Neural crest cell (in vitro differentiated cells): ENCODE measurements at places on chromosomes 1 and 21.

GRCh38 chr1:92367496-92367895 lies 68.6 kb downstream of the RPAP2 start:
- H3K4me3 ChIP-seq = no peak overlapping the region
- H3K27me3 ChIP-seq = no peaks in the 10 kb centered on the region
- peaks cover 7% of the 10 kb centered on the region for H3K36me3 ChIP-seq
- no peaks in the 10 kb centered on the region for H3K4me1 ChIP-seq

GRCh38 chr1:101293461-101294051 lies 56.7 kb downstream of the S1PR1 start:
- no peaks in the 10 kb centered on the region for H3K27me3 ChIP-seq
- no peak overlapping the region for H3K4me3 ChIP-seq
- H3K4me1 ChIP-seq = peaks cover 10% of the 10 kb centered on the region
- no peak for DNase-seq
- H3K27ac ChIP-seq = no peak overlapping the region

DNA sequence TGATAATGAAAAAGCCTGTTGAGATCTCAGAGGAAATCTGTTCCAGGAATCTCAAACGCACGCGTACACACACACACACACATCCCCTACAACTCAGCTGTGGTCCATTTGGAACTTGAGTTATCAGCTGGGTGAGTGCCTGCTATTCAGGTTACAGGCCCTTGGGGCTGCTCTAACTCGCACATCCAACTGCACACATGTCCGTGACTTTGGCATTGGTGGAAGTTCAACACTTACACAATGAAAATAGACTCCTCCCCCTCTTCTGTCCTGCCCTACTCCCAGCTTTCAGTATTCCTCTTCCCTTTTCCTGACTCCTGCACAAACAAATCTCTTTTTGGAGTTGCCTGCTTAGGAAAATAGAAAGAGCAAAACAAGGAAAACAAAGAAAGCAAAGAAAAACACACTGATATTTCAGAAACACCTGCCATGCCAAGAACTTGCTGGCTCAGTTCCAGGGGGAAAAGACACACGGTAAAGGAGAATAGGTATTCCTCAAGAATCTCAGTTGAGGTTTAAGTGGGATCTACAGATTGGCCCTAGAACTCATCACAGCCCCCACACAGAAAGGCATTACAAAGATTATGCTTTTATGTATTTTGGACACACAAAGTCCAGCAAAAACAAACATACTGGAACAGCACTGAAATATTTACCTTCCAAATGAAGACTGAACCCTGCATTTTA lies 140.9 kb downstream of the TGFBR3 start:
- no peak for DNase-seq
- H3K27me3 ChIP-seq = no peaks in the 10 kb centered on the region
- H3K4me3 ChIP-seq = no peak overlapping the region

DNA sequence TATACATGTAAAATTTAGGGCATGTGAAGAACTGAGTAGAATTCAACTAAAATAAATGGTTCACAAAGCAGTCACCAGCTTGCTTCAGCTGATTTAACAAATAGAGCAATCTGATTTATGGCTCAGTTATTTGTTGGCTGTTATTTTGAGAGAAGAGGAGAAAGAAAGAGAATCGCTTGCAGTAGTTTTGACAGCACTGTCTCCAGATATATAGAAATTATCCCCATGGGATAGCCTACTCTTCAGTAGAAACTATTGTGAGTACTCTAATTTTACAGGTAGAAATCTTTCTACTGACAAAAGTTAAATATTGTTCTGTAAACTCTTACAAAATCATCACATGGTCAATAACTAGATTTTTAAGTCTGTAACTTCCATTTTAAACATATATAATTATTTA lies 1098.2 kb downstream of the MRPL39 start:
- no peaks in the 10 kb centered on the region for H3K4me1 ChIP-seq
- H3K4me3 ChIP-seq = no peak overlapping the region
- H3K27me3 ChIP-seq = no peaks in the 10 kb centered on the region
- H3K27ac ChIP-seq = no peak overlapping the region
- DNase-seq = no peak

- H3K27me3 ChIP-seq = no peaks in the 10 kb centered on the region
- DNase-seq = no peak
- H3K4me1 ChIP-seq = peaks cover 57% of the 10 kb centered on the region
- H3K4me3 ChIP-seq = no peak overlapping the region
Observed at GRCh38 chr1:27405074-27405473, 12.7 kb downstream of the GPR3 start.

- no peak overlapping the region for H3K27ac ChIP-seq
- H3K36me3 ChIP-seq = peaks cover 13% of the 10 kb centered on the region
- no peak for DNase-seq
- H3K4me1 ChIP-seq = peaks cover 6% of the 10 kb centered on the region
- peaks cover 6% of the 10 kb centered on the region for H3K27me3 ChIP-seq
- no peak overlapping the region for H3K4me3 ChIP-seq
Observed at GRCh38 chr21:25837533-25838265, 102.9 kb downstream of the GABPA start.

DNA sequence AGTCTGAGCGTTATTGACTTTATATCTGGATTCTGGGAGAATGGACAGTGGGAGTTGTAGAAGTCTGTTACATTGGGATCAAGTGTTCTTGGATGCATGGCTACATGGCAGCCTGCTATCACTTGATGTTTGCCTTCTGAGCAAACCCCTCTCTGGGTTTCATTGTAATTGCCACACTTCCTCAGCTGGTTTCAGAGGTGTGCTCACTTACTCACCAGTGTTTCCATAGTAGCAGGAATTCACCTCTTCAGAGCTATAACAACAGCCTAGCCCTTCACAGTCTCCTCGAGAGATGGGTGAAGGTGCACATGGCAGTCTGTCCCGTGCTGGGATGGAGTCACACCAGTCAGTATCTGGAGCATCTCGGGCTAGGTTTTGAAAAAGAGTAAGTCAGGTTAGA lies 2.6 kb downstream of the ZP4 start:
- H3K4me3 ChIP-seq = no peak overlapping the region
- H3K27ac ChIP-seq = no peak overlapping the region
- no peaks in the 10 kb centered on the region for H3K27me3 ChIP-seq
- DNase-seq = no peak

DNA sequence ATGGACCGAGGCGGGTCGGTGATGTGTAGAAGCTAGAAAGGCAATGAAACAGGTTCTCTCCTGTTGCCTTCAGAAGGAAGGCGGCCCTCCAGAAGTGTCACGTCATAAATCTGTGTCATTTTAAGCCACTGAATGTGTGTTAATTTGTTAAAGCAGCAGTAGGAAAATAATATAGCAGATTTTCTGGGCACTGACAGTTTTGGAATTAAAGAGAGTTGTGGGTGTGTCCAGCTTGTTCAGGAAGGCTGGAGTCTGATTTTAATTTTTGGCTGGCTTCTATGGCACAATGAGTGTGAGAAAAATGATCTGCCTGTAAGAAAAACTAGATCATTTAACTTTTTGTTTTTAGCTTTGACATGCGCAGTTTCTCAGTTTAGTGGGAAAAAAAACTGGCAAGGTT lies 177.3 kb downstream of the EDEM3 start:
- H3K36me3 ChIP-seq = peaks cover 3% of the 10 kb centered on the region
- H3K4me1 ChIP-seq = peaks cover 12% of the 10 kb centered on the region
- no peak overlapping the region for H3K27ac ChIP-seq
- no peak for DNase-seq
- H3K27me3 ChIP-seq = no peaks in the 10 kb centered on the region
- H3K4me3 ChIP-seq = no peak overlapping the region

GRCh38 chr1:207649210-207649753 lies 4.3 kb downstream of the CR1L start:
- H3K27me3 ChIP-seq = peaks cover 6% of the 10 kb centered on the region
- H3K27ac ChIP-seq = no peak overlapping the region
- no peak for DNase-seq
- H3K4me1 ChIP-seq = no peaks in the 10 kb centered on the region
- H3K4me3 ChIP-seq = no peak overlapping the region

DNA sequence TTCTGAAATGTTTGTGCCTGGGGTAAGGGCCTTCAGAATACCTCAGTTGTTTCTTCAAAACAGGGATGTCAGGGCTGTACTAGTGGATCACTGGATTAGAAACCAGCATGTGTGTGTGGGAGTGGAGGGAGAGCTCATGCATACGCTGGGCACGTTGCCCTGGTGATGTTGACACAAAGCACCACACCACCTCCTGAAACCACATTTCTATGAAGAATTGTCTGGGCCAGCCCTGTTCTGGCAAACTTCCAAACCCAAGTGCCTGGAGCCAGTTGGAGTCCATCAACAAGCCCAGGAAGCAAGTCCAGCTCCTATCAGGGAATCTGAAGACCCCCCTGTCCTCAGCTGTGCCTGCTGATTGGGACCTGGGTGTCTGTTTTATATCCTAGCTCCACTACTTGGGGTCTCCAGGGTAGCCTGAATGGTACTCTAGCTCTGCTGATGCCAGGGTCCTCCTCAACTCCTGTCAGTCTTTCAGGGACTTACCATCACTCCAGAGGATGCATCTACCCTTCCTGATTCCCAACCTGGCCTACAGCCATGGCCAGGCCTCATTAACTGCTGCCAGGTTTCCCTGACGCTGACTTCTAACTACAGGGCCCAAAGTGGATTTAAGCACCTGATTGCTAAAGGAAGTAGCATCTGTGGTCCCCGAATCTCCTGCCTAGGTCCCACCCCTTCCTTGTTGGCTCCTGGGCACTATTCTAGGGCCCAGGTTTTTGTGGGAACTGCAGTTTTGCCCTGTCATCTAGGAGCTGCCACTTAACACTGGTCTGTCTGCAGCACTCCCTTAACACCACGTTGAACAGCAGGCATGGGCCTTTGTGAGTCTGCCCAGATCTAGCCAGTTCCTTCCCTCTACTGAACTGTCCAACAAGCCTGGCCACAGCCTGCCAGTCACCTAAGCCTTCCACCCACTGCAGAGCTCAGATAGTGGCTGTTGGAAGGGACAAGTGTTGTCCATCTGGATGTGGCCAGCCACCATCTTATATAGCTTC lies 45.5 kb downstream of the LPAR3 start:
- no peak overlapping the region for H3K4me3 ChIP-seq
- H3K36me3 ChIP-seq = no peaks in the 10 kb centered on the region
- H3K27me3 ChIP-seq = no peaks in the 10 kb centered on the region
- no peak for DNase-seq
- no peaks in the 10 kb centered on the region for H3K4me1 ChIP-seq

GRCh38 chr1:4655674-4656532 lies 1.5 kb downstream of the AJAP1 start:
- peak; percentile 69 for DNase-seq
- no peak overlapping the region for H3K27ac ChIP-seq
- no peaks in the 10 kb centered on the region for H3K36me3 ChIP-seq
- H3K4me3 ChIP-seq = peak overlapping the region; percentile 90
- H3K4me1 ChIP-seq = peaks cover 16% of the 10 kb centered on the region

DNA sequence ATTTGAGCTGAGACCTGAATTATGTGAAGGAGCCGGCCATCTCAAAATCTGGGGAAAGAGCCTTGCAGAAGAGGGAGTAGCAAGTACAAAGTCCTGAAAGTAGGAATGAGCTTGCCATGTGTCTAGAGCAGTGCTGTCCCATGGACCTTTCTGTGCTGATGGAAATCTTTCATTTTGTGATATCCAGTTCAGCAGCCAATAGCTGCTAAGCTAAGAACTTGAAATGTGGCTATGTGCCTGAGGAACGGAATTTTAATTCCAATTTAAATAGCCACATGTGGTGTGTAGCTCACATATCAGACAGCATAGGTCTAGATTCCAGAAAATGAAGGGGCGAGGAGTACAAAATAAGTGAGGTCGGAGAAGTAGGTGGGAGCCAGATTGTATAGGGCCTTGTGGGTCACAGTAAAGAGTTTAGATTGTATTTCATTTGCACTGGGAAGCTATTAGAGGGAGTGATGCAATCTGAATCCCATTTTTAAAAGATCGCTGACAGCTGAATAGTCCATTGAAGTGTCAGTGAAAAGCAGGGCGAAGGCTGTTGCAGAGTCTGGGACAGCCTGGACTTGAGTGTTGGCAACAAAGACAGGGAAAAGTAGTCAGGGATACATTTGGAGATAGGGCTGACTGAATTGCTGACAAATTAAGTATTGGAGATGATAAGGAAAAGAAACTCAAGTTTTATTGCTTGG lies 80.3 kb downstream of the TMEM200B start:
- H3K4me3 ChIP-seq = no peak overlapping the region
- no peaks in the 10 kb centered on the region for H3K27me3 ChIP-seq
- peak overlapping the region; percentile 4 for H3K27ac ChIP-seq
- H3K36me3 ChIP-seq = peaks cover 7% of the 10 kb centered on the region
- H3K4me1 ChIP-seq = peaks cover 11% of the 10 kb centered on the region
- no peak for DNase-seq

DNA sequence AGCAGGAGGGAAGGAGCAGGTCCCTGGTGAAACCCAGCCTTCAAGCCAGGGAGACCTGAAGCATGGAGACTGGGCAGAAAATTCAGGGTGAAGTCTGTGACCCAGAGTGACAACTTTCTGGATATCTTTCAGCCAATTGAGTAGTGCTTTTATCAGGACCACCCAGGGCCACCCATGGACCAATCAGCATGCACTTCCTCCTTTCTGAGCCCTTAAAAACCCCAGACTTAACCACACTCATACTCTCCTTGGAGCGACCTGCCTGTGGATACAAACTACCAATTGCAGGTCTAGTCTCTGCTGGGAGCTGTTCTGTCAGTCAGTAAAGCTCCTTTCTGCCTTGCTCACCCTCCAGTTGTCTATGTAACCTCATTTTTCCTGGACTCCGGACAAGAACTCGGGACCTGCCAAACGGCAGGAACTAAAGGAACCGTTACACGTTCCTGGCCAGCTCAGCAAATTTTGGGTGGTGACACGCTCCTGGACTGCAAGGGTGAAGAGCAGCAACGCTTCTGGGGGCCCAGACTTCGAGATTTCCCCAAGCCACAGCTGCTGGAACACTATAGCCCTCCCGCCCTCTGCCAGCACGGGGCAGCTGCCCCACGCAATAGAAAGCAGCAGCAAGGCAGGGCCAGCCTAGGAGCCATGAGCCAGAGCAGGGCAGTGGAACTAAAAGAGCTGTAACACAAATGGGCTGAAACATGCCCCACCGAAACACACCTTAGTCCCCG lies 1183.4 kb downstream of the AMY1C start:
- peaks cover 3% of the 10 kb centered on the region for H3K36me3 ChIP-seq
- H3K27ac ChIP-seq = no peak overlapping the region
- H3K4me3 ChIP-seq = no peak overlapping the region

DNA sequence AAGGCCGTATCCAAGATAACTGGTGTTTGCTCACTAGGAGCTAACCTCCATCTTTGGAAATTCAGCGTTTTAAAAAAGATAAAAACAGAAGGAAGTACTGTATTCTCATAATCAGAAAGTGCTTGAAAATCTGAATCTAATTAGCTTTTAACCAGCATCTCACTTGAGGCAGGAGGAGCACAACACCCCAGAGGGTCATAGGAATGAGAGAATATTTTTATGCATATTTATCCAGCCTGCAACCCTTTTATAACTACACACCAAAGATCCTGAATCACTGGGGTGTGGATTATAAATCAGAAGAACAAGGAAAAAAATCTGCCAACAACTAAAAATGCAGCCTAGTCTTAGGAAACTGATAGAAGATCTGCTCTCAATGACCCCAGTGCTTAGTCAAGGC lies 68.0 kb upstream of the PTCH2 start:
- no peaks in the 10 kb centered on the region for H3K4me1 ChIP-seq
- no peaks in the 10 kb centered on the region for H3K27me3 ChIP-seq
- peaks cover 8% of the 10 kb centered on the region for H3K36me3 ChIP-seq
- DNase-seq = no peak
